NCI-H1092 (cell line): ENCODE measurements at places on chromosomes 2 and 18.

GRCh38 chr2:1976728-1977416, 232.6 kb upstream of the PXDN start:
- no peak for DNase-seq

GRCh38 chr18:75132098-75132870, 76.7 kb downstream of the PTGR3 start:
- no peak for DNase-seq

DNA sequence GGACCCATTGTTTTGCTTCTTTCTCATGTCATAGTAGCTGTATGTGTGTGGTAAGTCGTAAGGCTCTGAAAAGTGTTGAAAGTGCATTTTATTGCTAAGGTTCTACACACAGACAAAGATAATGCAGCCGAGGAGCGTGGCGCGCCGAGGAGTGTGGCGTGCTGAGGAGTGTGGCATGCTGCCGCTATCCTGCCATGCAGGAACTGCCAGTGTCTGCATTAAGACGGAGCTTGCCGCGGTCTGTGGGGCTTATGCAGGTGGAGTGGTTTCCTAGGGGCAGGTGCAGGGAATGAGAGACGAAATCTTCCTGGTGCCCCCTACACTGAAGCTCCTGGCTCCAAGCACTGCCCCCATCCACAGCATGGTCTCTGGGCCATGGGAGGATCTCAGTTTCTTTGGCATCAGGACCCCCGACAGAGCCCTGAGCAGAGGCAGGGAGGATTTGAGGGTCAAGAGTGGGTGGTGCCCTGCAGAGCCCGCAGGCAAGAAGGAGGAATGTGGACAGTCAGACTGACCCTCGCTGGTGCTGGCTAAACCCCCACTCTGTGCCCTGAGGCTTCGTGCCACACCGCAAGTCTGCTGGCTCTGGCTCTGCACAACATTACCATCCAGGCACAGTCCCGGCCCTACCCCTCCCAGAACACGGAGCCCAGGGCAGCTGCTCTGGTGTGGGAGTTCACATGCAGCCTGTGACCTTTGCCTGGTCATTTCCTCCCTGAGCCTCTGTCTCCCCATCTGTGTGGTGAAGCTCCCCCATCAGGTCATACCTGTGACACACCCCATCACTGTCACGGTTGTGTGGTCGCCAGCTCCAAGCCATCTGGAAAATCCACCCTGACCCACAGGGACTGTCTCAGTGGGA, 3.2 kb downstream of the SNED1 start:
- DNase-seq = no peak

DNA sequence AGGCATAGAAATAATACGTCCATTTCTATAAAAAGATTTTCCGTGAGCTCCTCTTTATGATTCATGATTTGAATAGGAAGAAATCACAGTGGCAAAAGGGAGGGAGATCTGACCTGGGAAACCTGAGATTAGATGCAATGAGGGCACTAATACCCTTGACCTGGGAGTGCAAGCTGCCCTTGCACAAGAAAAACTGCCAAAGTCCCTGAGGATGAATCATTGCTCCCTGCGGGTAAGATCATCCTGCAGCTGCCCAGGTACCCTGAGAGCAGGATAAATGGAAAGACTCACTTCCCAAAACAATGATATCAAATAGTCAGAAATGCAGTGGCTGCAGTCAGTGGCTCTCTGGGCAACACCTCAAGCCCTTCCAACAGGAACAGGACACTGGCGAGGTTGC, 11.6 kb downstream of the FHL2 start:
- DNase-seq = no peak

GRCh38 chr18:51044928-51045585, 15.0 kb downstream of the SMAD4 start:
- no peak for DNase-seq

- no peak for DNase-seq
Observed at GRCh38 chr2:43206602-43207001, 19.8 kb downstream of the ZFP36L2 start.
